ENCODE measurements at places on chromosomes 3 and 15. TPM values are rescaled to one million over a fixed set of nuclear protein-coding genes. Genes with fewer than 3 reads are reported as not detected.
A peak's percentile ranks its signal among the peaks of the same experiment; 100 is the strongest.

- DNase-seq: no peak
Observed at GRCh38 chr3:53805463-53806159, 40.6 kb downstream of the CHDH start.

GRCh38 chr3:112734171-112734570 is 93.2 kb upstream of the CCDC80 start:
- no peak for DNase-seq

- no peak for DNase-seq
Observed at GRCh38 chr3:195918176-195918575, 9.8 kb upstream of the TNK2 start.

The TARS3 gene
- total RNA-seq: 11.0 TPM

- DNase-seq: peak; percentile 51
Observed at GRCh38 chr3:115092220-115092791, 54.8 kb downstream of the ZBTB20 start.

DNA sequence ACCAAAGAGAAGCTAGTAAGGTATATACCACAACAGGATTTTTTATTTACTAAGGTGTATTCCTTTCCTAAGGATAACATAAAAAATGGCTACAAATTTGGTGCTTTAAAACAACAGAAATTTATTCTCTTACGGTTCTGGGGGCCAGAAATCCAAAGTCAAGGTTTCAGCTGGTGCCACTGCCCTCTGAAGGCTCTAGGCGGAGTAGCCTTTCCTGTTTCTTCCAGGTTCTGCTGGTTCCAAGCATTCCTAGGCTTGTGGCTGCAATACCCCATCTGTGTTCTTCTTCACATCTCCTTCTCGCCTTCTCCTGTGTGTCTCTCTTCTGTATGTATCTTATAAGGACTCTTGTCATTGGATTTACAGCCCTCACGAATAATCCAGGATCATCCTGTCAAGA is 549.9 kb downstream of the GRM7 start:
- no peak for DNase-seq

- no peak for DNase-seq
Observed at GRCh38 chr15:99095626-99096025, 9.3 kb upstream of the SYNM start.

- no peak for DNase-seq
Observed at GRCh38 chr3:100087198-100087597, 27.1 kb downstream of the FILIP1L start.

The FANCD2OS gene
- not detected for total RNA-seq

DNA sequence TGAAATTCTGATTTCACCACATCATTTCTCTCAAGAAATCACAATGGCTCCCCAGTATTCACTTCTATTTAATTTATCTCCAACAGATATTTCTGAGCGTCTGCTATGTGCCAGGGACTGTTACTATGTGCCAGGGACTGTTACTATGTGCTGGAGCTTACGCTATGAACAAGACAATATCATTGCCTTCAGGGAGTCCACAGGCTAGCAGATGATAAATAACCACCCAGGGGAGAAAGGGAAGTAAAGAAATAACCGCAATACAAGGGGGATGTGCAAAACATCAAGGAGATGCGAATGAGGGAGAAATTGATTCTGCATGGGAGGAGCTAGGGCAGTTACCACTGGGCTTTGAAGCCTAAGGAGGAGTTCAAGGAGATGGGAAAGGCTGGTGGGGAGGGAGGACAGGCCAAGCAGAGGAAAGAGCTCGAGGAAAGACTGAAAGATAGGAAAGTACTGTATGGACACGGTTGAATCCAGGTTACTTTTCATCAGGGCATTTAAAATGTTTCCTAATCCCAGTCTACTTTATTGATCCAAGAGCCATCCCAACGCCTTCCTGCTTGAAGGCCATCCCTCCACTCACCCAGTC is 2.5 kb downstream of the THSD4 start:
- no peak for DNase-seq

DNA sequence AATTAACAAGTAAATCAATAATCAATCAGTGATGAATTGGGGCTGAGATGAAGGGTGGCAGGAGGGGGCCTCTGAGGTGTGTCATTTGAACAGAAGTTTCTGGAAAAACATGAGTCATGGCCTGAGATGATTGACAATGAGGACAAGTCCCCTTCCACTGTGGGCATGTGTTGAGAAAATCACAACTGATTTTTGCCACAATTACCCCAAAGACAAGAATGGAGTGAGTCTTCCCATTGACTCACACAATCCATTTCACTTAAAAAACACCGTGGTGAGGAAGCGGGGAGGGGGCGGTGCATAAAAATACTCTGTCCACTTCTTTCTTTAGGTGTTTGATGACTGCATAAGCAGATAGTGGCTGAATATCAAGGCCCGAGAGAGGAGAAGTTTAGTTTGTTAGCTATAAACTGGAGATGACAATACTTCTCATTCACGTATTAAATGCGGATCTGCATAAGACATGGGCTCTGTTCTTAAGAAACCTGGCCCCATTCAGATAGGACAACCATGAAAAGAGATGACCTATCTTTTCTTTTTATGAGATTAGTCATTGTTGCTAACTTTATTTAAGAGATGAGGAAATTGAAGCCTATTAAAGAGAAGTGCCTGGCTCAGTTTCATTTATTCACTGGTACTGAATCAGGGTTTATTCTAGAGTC is 34.7 kb downstream of the SHC4 start:
- DNase-seq: no peak

- DNase-seq: no peak
Observed at GRCh38 chr15:90184119-90184785, 16.9 kb upstream of the SEMA4B start.

GRCh38 chr15:90481023-90481422 is 48.7 kb upstream of the CRTC3 start:
- peak; percentile 36 for DNase-seq

- DNase-seq: no peak
Observed at GRCh38 chr3:61864886-61865285, 303.5 kb downstream of the PTPRG start.

Data from OCI-LY7 (cell line).